NCI-H2081 treated with DMSO at 0.1 percent for 48 hours (cell line): ENCODE measurements at places on chromosomes 2 and 18.

GRCh38 chr18:56445422-56445821 is 193.0 kb downstream of the TXNL1 start:
- DNase-seq = no peak

DNA sequence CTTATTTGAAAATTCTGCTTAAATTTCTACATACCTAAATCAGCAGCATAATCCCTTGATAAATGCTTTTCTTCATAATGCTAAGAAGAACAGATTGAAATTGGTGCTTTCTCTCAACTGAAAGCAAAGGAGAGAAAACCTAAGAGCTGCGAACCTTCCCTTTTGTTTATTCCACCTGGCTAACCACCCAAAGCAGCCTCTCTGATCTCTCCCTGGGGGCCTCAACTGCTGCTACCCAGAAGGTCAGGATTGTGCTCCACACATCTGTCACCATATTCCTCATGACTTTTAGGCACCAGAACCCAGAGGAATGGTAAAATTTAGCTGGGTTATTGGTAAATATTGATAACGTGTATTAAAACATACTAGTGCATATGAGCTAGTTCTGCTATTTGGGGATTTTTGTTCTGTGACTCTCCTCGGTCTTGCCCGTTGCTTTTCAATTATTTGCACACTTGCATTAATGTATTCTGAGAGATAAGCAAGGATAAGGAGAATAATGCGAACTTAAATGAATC is 334.1 kb downstream of the RIT2 start:
- no peak for DNase-seq

DNA sequence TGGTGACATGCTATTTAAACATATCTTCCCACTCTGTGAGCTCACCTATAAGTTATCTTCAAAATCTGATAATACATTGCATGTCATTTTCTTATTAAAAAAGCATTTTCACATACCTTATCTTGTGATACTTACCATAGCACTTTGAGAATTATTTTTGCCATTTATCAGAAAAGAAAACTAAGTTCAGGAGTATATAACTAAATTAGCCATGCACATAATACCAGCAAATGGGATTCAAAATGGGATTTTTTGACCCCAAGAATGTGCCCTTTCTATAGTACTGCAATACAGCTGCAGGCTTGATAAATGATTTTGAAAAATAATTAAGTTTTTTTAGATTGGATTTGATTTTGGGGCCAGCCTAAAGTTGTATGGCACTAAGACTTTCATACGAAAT is 41.2 kb downstream of the SLC8A1 start:
- no peak for DNase-seq

DNA sequence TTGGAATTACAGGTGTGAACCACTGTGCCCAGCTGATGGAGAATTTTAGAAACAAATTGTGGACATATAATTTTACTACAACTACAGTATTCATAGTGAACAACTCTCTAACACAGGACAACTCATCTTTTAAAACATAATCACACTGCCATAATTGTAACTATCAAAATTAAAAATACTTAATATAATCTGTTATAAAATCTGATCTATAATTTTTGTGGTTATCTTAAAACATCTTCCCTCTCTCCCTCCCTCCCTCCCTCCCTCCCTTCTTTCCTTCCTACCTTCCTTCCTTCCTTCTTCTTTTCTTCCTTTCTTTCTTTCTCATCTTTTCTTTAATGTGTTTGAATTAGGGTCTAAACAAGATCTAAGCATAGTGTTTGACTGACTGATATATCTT is 577.7 kb downstream of the CNTNAP5 start:
- no peak for DNase-seq
